ENCODE measurements at places on chromosomes 7 and 10. TPM values are rescaled to one million over a fixed set of nuclear protein-coding genes. Genes with fewer than 3 reads are reported as not detected.

- peaks cover 1% of the 10 kb centered on the region for H3K27me3 ChIP-seq
- H3K27ac ChIP-seq: peak overlapping the region; percentile 85
- H3K4me1 ChIP-seq: peaks cover 30% of the 10 kb centered on the region
- no peaks in the 10 kb centered on the region for H3K36me3 ChIP-seq
Observed at GRCh38 chr10:7563368-7563767, 103.4 kb downstream of the ITIH5 start.

DNA sequence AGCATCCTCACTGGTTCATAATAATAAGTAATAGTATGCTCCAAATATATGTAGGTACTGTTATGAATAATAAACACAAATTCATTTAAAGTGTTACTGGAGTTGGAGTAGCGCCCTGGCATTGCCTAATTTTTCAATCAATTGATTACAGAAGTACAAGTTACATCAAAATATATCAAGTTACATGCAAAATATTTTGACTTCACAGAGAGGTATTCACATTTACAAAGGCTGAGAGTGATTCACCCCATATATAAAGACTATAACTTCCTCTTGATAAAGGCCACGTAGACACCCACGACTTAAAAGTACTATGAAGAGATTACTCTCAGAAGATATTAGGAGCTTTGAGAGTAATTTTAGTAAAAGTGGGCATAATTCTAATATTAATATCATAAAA is 13.6 kb upstream of the COL17A1 start:
- peaks cover 14% of the 10 kb centered on the region for H3K27me3 ChIP-seq
- H3K27ac ChIP-seq: no peak overlapping the region
- no peaks in the 10 kb centered on the region for H3K4me1 ChIP-seq
- no peak overlapping the region for H3K4me3 ChIP-seq
- DNase-seq: no peak
- peaks cover 3% of the 10 kb centered on the region for H3K36me3 ChIP-seq

GRCh38 chr7:16787127-16787526 is 17.7 kb downstream of the AGR2 start:
- no peaks in the 10 kb centered on the region for H3K27me3 ChIP-seq
- peaks cover 26% of the 10 kb centered on the region for H3K36me3 ChIP-seq
- DNase-seq: no peak
- no peak overlapping the region for H3K27ac ChIP-seq
- no peak overlapping the region for H3K4me3 ChIP-seq

DNA sequence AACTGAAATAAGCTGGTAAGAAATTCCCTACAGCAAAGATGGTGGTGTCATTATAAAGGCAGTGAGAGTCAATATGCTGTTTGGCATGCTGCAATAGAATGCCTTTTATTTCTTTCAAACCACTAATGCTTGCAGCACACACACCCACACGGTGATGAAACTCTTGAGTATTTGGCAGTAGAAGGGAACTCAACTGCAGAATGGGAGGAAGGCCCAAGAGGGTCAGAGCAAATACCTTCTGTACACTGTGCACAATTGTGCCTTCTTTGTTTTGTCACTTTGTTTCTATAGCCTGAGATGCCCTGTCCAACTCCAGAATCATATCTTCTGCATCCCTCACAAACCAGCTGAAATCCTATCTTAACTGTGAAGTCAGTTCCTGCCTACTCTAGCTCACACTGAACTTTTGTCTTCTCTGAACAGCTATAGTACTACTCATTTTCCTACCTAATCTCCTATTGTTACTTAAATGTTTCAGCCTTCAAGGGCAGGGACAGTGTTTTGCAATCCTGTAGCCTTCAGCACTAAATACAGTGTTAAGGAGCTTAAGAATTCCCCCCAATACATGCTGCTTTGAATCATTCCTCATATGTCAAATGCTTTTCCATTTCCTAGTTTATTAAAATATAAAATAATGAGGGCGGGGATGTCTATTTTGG is 22.2 kb downstream of the MMS19 start:
- H3K36me3 ChIP-seq: peaks cover 35% of the 10 kb centered on the region
- no peaks in the 10 kb centered on the region for H3K4me1 ChIP-seq
- DNase-seq: no peak
- no peak overlapping the region for H3K27ac ChIP-seq

GRCh38 chr10:6163364-6164270 is 39.1 kb upstream of the PFKFB3 start:
- H3K36me3 ChIP-seq: peaks cover 6% of the 10 kb centered on the region
- H3K4me1 ChIP-seq: peaks cover 43% of the 10 kb centered on the region
- H3K4me3 ChIP-seq: peak overlapping the region; percentile 72
- DNase-seq: peak; percentile 77
- peak overlapping the region; percentile 97 for H3K27ac ChIP-seq

DNA sequence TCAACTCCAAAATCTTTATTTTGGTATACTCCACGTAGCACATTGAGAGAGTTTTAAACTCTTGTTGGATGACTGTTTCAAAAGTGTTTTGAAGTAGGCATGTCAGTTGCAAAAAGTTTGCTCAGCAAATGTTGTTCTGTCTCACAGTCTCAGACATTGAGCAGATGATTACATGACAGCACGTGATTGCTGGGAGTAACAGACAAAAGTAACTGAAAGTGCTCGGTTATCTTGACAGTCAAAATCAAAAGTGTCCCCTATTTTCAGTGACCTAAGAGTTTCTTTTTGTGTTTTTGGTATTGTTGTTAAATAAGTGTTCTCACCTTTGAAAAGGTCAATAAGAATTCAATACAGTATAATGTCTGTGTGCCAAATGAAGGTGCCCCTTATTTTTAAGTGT is 84.3 kb downstream of the CFTR start:
- no peak overlapping the region for H3K4me3 ChIP-seq
- H3K36me3 ChIP-seq: no peaks in the 10 kb centered on the region
- H3K27me3 ChIP-seq: no peaks in the 10 kb centered on the region

- no peaks in the 10 kb centered on the region for H3K36me3 ChIP-seq
- no peak overlapping the region for H3K27ac ChIP-seq
- no peak for DNase-seq
- peaks cover 4% of the 10 kb centered on the region for H3K4me1 ChIP-seq
- peaks cover 11% of the 10 kb centered on the region for H3K27me3 ChIP-seq
- no peak overlapping the region for H3K4me3 ChIP-seq
Observed at GRCh38 chr10:5411941-5412276, 448 bp upstream of the NET1 start.

- no peaks in the 10 kb centered on the region for H3K27me3 ChIP-seq
- H3K4me1 ChIP-seq: peaks cover 35% of the 10 kb centered on the region
- peak overlapping the region; percentile 93 for H3K27ac ChIP-seq
- H3K4me3 ChIP-seq: peak overlapping the region; percentile 45
Observed at GRCh38 chr7:4725014-4725849, 43.1 kb downstream of the FOXK1 start.

GRCh38 chr7:21948364-21948763 is 2.7 kb upstream of the CDCA7L start:
- peaks cover 70% of the 10 kb centered on the region for H3K27me3 ChIP-seq
- no peak overlapping the region for H3K4me3 ChIP-seq
- H3K36me3 ChIP-seq: no peaks in the 10 kb centered on the region
- no peak for DNase-seq

- H3K4me1 ChIP-seq: no peaks in the 10 kb centered on the region
- no peaks in the 10 kb centered on the region for H3K36me3 ChIP-seq
- no peak for DNase-seq
- H3K27me3 ChIP-seq: no peaks in the 10 kb centered on the region
- no peak overlapping the region for H3K4me3 ChIP-seq
Observed at GRCh38 chr7:66535414-66536329, 93.0 kb upstream of the KCTD7 start.

- DNase-seq: no peak
- peaks cover 7% of the 10 kb centered on the region for H3K36me3 ChIP-seq
- H3K27ac ChIP-seq: no peak overlapping the region
- no peaks in the 10 kb centered on the region for H3K4me1 ChIP-seq
- no peak overlapping the region for H3K4me3 ChIP-seq
Observed at GRCh38 chr10:21031232-21031795, 134.2 kb upstream of the NEBL start.

DNA sequence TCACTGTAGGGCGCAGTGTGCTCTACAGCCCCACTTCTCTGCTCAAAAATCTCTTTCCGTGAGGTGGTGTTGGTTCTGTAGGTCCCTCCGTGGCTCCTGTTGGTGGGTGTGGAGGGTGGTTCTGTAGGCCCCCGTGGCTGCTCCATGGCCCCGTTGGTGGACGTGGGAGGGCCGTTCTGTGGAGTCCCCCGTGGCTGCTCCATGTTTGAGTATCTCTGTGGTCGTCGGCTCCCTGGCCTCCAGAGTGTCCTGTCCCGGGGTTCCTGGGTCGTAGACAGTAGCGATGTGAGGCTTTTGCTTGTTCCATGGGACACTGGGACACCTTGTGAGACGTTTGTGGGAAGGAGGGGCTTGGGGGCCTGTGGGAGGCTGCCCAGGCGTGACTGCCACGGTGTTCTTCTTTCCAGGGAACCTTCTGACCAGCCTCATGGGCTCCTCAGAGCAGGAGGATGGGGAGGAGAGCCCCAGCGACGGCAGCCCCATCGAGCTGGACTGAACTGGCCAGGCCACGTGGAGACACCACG is 18.6 kb downstream of the GET4 start:
- no peak for DNase-seq
- H3K4me3 ChIP-seq: no peak overlapping the region
- no peak overlapping the region for H3K27ac ChIP-seq
- H3K36me3 ChIP-seq: peaks cover 27% of the 10 kb centered on the region
- peaks cover 1% of the 10 kb centered on the region for H3K4me1 ChIP-seq
- H3K27me3 ChIP-seq: no peaks in the 10 kb centered on the region

DNA sequence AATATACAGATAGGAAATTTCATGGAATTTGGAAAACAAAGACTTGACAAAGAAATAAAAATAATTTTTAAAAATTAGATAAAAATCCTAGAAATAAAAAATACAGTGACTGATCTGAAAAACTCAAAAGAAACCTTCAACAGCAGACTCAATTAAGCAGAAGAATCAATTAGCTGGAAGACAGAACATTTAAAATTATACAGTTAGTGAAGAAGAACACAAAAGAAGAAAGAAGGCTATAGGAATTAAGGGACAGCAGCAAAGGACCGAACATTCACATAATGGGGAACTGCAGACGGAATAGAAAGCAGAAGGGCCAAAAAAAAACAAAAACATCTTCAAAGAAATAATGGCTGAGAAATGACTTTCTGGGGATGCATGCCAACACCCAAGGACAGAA is 314.5 kb downstream of the CRPPA start:
- H3K27ac ChIP-seq: no peak overlapping the region
- peaks cover 43% of the 10 kb centered on the region for H3K36me3 ChIP-seq
- H3K4me3 ChIP-seq: no peak overlapping the region
- H3K4me1 ChIP-seq: no peaks in the 10 kb centered on the region
- no peak for DNase-seq

- H3K4me3 ChIP-seq: no peak overlapping the region
- DNase-seq: no peak
- no peaks in the 10 kb centered on the region for H3K4me1 ChIP-seq
- H3K36me3 ChIP-seq: peaks cover 20% of the 10 kb centered on the region
- H3K27ac ChIP-seq: no peak overlapping the region
Observed at GRCh38 chr7:17444673-17445072, 146.2 kb downstream of the AHR start.

PNLIP gene
- not detected for total RNA-seq

MALRD1 gene
- total RNA-seq: 11.1 TPM

LRRC27 gene
- total RNA-seq: 15.2 TPM

NDUFA5 gene
- total RNA-seq: 71.8 TPM
